ENCODE measurements at places on chromosomes 13 and 19.

GRCh38 chr13:63308549-63309165, 1893.0 kb upstream of the PCDH20 start:
- no peak for DNase-seq

DNA sequence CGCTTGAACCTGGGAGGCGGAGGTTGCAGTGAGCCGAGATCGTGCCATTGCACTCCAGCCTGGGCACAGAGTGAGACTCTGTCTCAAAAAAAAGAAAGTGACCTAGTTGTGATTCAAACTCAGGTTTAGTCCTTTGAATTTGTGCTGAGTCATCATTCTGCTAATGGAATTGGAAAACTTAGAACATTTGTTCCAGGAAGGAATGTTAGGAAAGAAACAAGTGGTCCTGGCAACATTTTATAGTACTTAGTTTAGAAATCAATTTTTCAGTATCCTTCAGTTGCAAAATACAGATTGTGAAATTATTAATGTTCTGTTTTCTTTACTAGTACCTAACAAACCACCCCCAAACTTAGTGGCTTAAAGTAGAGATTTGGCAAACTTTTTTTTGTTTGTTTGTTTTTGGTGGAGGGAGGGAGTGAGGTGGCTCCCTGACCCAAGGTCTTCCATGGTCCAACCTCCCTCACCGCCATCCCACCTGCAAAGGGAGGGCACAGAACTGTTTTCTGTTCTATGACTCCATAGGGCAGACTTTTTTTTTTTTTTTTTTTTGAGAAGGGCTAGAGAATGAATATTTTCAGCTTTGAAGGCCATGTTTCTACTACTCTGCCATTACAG, 9.2 kb upstream of the SULT2A1 start:
- no peak for DNase-seq

DNA sequence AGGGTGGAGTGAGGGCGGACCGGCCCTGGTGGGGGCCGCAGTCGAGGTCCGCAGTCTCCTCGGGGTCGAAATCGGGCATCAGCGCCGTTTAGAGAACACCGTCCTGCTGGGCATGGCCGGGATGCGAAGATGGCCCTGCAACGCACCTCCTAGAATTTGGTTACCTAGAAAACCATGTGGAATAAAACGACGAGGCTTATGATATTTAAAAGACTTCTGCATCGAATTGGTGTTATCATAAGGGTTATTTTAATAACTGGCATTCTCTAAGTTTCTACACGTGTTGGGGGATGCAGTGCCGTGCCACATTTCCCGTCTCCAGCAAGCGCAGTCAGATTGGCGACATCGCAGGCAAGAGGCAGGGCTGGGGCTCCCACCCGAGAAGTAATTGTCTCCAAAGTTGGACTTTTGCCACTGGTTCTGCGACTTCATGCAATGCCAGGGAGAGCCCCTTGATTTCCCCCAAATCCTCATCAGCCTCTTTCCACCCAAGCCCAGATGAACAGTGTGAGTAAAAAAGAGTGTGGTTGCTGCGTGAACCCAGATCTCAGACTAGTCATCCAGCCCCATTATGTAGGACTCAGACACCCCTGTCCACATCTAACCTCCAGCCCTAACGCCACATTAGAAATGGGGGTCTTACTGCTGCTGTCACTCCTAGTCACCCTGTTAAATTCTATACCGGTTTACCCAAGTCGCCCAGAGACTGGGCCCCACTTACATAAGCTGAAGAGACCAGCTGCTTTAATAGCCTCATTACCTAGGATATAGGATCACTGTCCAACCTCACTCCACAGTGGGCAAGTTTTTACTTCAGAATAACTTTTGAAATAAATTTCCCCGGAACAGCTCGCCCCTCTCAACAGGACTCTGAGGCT, 571 bp upstream of the DHRS12 start:
- DNase-seq: no peak

DNA sequence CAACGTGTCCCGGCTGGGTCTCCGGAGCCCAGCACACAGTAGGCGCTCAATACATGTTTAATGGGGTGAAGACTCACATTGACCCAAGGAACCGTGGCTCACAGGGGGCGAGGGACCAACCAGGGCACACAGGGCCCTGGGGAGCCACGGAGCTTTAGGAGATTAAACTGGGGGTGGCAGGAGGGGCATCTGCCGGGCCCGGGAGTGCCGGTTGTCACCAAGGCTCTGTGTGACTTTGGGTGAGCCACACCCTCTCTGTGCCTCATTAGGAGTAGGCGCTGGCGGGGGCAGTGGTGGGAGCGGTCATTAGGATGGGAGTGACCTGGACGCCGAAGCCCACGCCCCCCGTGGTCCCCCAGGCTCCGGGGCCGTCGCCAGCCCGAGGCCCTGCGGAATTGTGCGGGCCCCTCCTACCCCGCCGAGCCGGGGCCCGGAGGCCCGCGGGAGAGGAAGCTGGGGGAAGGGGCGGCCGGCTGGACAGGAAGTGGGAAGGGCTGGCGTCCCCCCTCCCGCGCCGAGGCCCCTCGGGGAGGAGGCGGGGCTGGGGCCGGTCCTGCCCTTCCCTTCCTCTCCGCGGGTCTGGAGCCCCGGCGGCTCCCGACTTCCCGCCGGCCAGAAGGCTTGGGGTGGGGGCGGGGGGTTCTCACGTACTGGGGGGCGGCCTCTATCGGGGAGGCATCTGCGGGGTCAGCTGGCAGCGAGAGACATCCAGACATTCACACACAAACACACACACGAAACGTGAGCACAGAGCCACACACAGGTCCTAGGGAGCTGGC, 1.8 kb upstream of the SSBP4 start:
- DNase-seq: peak; percentile 62

DNA sequence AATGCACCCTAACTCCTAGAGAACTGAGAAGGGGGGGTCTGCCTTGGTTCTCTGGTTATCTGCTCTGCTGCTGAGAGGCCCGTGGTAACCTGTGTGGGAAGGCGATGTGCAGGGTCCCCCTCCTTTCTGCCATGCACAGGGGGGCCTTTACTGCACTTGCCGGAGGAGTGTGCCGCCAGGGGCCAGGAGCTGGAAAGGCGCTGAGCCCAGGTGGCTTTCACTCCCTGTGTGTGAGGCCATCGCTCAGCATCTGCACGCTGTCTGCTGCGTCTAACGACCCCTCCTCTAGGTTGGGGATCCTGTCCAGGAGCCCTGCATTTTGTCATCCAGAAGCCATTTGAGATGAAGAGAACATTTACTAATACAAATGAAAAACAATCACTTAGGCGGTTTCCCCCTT, 37.0 kb upstream of the TEX29 start:
- DNase-seq: no peak

- DNase-seq: no peak
Measured at GRCh38 chr13:110399801-110400200, 92.7 kb downstream of the COL4A2 start.

GRCh38 chr13:96273196-96273595, 183.3 kb downstream of the HS6ST3 start:
- no peak for DNase-seq

DNA sequence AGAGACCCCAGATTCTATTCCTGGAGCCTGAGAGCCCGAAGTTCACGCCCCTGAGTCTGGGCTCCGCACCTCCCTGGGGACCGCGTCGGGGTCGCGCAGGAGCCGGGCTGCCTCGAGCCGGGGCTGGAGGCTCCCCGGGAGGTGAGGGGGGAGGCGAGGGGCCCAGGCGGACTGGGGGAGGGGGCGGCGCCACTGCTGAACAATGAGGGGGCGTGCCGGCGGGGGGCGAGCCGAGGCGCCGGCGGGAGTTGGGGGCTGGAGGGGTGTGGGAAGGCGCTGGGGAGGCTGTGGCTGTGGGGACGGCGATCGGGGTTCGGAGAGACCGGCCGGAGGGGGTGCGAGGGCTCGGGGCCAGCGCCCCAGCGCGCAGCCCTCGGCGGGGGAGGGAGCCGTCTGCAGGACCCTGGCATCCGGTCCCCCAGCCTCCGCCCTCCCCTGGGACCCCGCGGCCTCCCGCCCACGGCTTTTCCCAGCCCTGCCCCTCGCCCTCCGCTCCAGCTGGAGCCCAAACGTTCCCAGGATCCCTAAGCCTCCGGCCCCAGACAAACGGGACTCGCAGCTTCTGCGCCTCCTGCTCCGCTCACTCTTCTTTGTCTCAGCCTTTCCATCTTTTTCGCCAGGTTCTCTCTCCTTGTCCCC, 922 bp downstream of the PLEKHG2 start:
- no peak for DNase-seq

- no peak for DNase-seq
Measured at GRCh38 chr13:74573654-74574053, 439.4 kb upstream of the KLF12 start.

DNA sequence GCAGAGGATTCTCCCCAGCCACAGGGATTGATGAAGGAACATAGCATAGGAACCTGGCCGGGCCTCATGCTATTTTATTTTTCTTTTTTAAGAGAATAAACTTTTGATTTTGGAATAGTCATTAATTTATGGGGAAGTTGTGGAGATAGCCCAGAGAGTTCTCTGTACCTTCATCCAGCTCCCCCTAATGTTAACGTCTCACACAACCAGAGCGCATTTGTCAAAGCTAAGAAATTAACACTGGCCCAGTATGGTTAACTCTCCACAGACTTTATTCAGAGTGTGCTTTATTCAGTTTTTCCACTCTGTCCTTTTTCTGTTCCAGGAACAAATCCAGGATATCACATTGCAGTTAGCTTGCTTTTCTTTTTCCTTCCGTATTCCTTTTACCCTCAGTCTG, 59.4 kb downstream of the RGCC start:
- no peak for DNase-seq

GRCh38 chr19:677201-677600, 1.0 kb downstream of the FSTL3 start:
- peak; percentile 54 for DNase-seq

DNA sequence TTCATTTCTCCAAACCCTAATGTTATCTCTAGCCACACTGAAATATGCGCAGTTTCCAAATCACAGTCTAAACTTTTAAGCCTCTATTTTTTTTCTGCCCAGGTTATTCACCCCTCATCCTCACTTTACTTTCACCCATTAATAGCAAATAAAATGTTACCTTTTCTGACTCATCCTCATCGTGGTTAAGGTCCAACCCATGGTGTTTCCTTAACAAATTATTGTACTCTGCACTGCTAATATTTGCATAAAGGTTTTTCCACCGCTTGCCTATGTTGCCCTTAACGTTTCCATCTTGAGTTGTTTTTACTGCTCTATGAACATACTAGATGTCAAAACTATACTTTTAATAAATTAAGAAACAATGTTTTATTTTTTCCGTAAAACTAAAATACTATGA, 780.9 kb upstream of the KLHL1 start:
- DNase-seq: no peak

GRCh38 chr19:15247107-15248014, 15.1 kb upstream of the EPHX3 start:
- no peak for DNase-seq

GRCh38 chr13:88066847-88067246, 395.7 kb downstream of the SLITRK5 start:
- DNase-seq: no peak

GRCh38 chr13:109577191-109577700, 209.1 kb downstream of the IRS2 start:
- no peak for DNase-seq

GRCh38 chr13:112772539-112772909, 82.7 kb downstream of the ATP11A start:
- no peak for DNase-seq

DNA sequence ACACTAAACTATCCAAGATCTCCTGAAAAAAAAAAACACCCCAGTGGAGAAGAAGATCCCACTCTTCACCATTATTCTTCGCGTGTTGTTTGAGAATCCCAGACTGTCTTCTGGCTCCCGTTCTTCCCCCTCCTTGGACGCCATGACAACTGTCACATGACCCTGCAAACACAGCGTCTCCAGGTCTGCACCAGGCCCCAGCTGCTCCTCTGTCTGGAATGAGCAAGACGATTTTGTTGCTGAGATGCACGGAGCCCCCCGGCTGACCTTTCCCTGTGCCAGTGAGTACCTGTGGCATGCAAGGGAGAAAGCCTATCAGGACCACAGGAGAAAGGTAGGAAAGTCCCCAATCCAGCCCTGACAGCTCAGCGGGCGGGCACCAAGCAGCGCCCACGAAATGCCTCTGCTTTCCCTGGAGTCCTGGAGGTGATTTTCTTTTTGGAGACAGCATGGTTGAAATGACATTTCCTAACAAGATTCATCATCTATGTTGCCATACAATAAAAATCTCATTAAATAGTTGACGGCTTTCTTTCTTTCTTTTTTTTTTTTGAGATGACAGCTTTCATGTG, at the start of gene CFAP97D2:
Gene CFAP97D2, plus strand, starts transcription at position 171 of the 572 bp plus-strand sequence. Its CDS starts 74 bp downstream, at position 245.
- no peak for DNase-seq

GRCh38 chr19:50516456-50516855, 2.7 kb upstream of the ASPDH start:
- DNase-seq: no peak

GRCh38 chr19:16797876-16798275, 31.3 kb upstream of the SIN3B start:
- DNase-seq: no peak

DNA sequence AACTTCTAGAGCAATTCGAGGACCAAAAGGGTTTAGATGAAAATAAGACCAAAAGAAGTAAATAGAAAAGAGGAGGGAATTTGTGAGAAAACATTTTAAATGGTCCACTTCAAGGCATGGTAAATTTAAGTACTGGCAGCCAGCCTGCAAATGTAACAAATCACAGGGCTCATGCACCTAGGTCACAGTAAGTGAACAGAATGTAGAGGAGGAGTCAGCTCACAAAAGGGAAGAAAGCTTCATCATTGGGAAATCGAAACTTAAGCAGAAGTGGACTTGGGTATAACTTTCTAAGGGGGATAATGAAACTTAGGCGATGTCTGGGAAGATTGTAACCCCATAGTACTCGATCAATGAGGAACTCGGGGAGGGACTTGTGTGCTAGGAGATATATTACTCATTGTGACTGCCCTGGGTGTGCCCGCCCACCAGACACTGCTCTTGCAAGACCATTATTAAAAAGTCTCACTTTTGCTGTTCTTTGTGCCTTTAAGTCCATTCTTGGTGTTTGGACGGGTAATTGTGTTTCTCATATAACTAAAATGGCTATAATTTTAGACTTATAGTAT, 1053.6 kb upstream of the MIR17HG start:
- DNase-seq: no peak

- peak; percentile 46 for DNase-seq
Measured at GRCh38 chr19:7415163-7415856, 66.6 kb downstream of the ARHGEF18 start.

- DNase-seq: no peak
Measured at GRCh38 chr19:38911388-38912001, 491 bp downstream of the CCER2 start.

- DNase-seq: no peak
Measured at GRCh38 chr13:78201411-78201810, 282.8 kb upstream of the EDNRB start.

DNA sequence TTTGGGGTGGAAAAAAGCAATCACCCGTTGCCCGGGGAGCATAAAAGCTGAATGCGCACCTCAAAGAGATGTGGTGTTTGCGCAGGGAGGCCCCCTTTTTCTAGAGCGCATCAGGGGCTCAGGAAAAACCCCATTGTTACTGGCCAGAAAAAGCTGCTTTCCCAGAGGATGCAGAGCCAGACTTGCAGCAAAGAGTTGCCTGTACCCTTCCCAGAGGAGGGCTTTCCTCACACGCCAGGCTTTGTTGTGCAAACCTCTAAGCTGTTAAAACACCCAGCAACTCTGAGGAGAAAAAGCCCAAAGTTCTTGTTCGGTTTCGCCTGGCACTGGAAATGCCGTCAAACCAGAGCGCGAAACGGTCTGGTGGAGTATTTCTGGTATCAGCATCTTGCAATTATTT, 29.3 kb downstream of the GSX1 start:
- no peak for DNase-seq
